Renal cortex interstitium (tissue), 15 donors: ENCODE measurements at places on chromosomes 1 and 21. TPM values are rescaled to one million over a fixed set of nuclear protein-coding genes. Genes with fewer than 3 reads are reported as not detected.

DNA sequence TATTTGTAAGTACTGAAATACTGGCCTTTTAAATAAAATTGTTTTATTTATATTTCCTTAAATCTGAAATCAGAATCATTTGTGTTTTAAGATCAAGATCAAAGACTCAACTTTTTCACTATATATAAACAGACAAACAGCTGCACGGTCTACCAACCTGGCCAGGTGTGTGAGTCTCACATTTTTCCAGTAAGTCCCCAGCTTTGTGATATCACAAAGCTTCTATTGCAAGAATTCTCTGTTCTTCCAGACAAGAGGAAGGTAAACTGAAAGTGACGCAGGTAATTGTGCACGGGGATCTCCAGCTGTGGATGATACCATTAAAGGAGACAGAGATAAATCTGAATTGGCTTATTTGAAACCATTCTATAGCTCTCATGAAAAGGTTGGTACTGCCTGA, 41.2 kb upstream of the CYP2J2 start:
- DNase-seq: no peak

- DNase-seq: no peak
These were observed 2.4 kb downstream of the PAQR7 start for GRCh38 chr1:25873120-25873519.

GRCh38 chr1:42949312-42950115, 9.2 kb downstream of the SLC2A1 start:
- no peak for DNase-seq

DNA sequence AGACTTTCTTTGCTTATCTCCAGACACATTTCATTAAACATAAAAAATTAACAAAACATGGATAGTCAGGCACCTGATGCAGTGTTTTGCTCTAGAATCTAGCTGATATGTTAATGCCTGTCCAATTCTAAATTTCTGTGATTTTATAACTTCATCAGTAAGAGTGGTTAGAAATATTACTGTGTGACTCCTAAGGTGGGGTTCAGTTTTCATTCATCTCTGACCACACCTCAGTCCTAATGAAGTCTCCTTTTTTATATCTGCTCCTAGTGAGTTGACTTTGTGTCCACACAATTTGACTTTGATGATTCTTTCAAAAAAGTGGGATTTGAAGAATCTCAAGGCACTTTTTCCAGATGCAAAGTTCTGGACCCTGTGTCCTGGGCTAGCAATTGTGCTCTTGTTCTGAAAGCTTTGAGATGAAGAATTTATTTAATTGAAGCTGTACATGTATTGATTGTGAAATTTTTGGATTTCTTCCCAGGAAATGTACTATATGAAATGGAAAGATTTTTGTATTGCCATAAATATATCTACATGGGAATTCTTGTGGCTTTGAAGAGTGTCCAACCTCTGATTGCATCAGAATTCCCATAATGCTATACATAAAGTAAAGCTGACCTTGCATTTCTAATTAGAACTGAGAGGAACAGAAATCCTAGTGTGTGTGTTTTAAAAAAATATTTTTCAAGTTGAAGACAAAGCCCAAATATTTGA, 111.2 kb downstream of the GIPC2 start:
- DNase-seq: no peak

DNA sequence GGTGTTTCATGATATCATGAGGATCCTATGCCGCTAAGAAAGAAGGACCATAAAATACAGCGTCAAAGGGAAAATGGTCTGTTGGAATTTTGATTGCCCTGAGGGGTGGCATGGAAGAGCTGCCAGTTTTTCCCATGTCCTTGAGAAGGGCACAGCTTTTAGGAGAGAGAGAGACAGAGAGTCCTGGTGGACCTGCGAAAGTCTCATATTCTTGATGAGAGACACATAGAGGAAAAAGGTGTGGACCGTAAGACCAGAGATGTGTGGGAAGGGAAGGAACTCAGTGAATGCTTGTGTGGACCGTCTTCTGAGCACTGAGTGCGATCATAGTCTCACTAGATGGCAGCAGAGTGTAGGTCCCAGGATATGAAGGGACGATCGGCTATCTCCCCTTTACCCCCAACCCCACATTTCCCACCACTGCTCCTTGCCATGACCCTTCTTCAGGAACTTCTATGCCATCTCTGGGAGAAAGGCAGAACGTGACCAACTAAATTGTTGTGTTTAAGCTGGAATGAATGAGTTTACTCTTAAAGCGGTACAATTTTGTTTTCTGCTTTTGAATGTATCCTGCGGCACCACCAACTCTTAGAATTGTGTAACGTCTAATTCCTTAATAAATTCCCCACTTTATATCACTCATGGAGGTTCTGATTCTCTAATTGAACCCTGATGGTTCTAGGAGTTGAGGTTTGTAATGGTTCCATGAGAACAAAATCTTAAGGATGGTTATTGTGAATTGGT, 117.7 kb downstream of the CTH start:
- peak; percentile 12 for DNase-seq

DNA sequence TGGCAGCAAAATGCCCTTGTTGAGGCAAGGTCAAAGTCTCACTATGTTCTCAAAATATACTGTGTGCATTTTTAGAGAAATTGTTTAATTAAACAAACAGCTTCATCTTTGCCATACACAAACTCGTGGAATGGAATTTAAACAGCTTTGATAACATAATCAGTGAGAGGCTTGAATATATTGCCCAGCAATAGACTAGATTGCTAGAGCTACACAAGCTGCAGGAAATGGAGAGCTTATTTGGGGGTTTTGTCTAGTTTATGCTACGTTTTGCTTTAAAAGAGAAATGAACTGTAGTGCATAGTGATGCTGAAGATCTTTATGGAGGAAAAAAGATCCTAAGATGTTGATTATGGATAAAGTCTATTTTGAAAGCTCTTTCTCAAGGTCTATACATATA, 166.8 kb upstream of the HMCN1 start:
- DNase-seq: no peak

DNA sequence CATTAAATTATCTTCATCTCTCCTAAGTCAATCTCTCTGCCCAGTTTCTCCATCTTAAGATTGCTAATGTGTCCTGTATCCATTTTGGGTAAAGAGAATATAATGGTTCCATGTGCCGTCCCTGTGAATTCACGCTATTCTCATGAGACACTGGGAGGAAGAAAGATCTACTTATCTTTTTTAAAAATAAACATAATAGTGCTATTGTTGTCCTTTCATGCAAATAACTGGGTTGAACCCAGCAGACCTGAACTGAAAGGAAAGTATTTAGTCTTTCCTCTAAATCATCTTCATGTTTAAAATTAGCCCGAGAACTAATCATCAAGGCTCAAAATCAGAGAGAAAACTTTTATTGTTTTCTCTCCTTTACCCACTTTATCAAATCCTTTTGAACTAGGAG, 22.4 kb downstream of the SLAMF1 start:
- no peak for DNase-seq

- no peak for DNase-seq
These were observed 34.7 kb downstream of the STYXL2 start for GRCh38 chr1:167128261-167129227.

DNA sequence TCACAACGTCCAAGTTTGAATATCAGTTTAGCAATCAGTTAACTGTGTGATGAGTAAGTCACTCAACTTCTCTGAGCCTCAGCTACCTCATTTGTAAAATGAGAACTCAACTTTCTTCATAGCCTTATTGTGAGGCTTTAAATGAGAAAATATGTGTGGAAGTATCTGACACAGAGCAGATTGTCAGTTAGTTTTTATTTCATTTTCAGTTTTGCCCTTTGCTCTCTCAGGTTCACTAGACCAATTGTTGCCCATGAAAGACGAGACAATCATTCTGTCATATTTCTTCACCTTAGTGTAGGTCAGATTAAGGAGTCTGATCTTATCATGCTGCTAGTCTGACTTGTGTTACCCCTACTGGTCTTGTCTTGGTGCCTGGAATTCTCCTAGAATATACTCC, 232.8 kb upstream of the PTBP2 start:
- DNase-seq: no peak

GRCh38 chr1:1196431-1197187, 9.8 kb downstream of the TNFRSF18 start:
- DNase-seq: no peak

DNA sequence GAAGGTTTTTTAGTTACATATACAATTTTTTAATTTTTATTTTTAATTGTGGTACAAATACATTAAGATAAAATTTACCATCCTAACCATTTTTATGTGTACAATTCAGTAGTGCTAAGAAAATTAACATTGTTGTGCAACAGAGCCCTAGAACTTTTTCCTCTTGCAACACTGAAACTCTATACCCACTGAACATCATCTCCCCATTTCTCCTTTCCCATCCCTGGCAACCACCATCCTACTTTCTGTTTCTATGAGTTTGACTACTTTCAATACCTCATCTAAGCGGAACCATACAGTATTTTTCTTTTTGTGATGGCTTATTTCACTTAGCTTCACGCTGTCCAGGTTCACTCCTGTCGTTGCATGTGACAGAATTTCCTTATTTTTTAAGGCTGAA, 54.1 kb downstream of the PALMD start:
- no peak for DNase-seq

DNA sequence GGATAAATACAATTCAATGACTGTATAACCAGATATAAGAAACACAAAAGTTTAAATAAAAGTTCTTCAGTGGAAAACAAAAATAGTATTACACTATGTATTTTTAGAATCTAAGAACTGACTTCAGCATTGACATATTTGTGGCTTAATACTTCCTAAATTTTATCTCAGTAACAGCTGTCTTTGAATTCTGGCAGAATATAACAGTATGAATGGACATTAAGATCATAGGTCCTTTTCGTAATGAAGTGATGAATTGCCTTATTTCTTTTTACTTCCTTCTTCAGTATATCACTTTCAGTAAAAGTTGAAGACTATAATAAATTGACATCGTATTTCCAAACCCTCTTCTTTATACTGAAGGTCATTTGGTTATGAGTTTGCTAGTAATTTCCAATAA, 1030.0 kb downstream of the MRPL39 start:
- no peak for DNase-seq

- peak; percentile 82 for DNase-seq
These were observed 80.6 kb upstream of the TRABD2B start for GRCh38 chr1:48077795-48078222.

- DNase-seq: no peak
These were observed 6.8 kb downstream of the CENPS start for GRCh38 chr1:10437052-10437451.

GRCh38 chr21:23939369-23940065, 1667.8 kb downstream of the MRPL39 start:
- no peak for DNase-seq

Gene NR0B2
- 0.72 TPM for polyA plus RNA-seq

Gene SRSF4
- 117 TPM for polyA plus RNA-seq

Gene SLC6A9
- 5.7 TPM for polyA plus RNA-seq

Gene LEFTY1
- polyA plus RNA-seq: 4.8 TPM

Gene RAVER2
- 28.9 TPM for polyA plus RNA-seq

Gene IVL
- polyA plus RNA-seq: 0.16 TPM

Gene PRR9
- polyA plus RNA-seq: not detected
